Osteoblast (primary cell): ENCODE measurements at places on chromosomes 7 and 10. TPM values are rescaled to one million over a fixed set of nuclear protein-coding genes. Genes with fewer than 3 reads are reported as not detected.

- no peak for DNase-seq
Measured at GRCh38 chr7:12889391-12889790, 202.0 kb downstream of the ARL4A start.

GRCh38 chr10:103618575-103619423, 125.3 kb downstream of the NEURL1 start:
- peak; percentile 96 for DNase-seq

The NME8 gene
- total RNA-seq: not detected in 2 replicates

The ANKRD61 gene
- total RNA-seq: not detected in 2 replicates

DNA sequence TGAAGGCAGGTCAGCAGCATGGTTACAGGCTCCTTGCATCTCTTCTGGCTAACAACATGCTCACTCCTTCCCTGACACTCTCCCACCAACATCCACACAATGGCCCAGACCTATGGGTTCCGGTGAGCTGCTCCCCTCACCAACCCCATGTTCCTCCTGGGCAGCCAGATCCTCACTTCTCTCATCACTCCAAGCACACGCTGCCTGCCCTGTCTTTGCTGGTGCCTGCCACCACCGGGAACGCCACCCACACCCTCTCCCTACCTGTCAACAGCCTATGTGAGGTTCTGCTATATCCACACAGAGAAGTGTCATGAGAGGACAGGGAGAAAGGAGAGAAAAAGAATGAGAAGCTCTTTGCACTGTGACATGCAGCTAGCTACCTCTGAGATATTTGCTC, 14.6 kb downstream of the PARP12 start:
- DNase-seq: no peak

GRCh38 chr7:145151676-145152075, 315.8 kb upstream of the TPK1 start:
- no peak for DNase-seq

The CLCN1 gene
- total RNA-seq: under 0.01 TPM in 2 replicates

- DNase-seq: peak; percentile 83
Measured at GRCh38 chr10:48439581-48440041, 133.1 kb downstream of the MAPK8 start.

The ANKRD22 gene
- total RNA-seq: under 0.01 TPM in 2 replicates

- no peak for DNase-seq
Measured at GRCh38 chr7:155710031-155710430, 65.6 kb downstream of the RBM33 start.

DNA sequence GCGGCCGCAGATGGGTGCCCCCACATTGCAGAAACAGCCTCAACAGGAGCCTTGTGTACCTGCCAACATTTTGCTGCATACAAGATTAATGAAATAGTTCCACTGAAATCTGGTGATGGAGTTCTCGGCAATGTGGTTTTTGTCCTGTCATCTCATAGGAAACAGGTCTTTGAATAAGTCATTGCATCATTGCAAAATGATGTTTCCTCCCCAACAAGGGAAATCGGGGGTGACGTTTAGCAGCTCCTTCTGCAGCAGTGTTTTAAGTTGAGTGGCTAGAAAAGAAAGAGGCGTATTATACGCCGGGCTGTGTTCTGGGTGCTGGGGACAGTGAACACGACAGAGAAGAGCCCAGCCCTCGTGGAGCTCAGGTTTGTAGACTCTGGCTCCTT, 177.0 kb downstream of the PRKAG2 start:
- DNase-seq: peak; percentile 53

The FAM25C gene
- total RNA-seq: not detected in 2 replicates

DNA sequence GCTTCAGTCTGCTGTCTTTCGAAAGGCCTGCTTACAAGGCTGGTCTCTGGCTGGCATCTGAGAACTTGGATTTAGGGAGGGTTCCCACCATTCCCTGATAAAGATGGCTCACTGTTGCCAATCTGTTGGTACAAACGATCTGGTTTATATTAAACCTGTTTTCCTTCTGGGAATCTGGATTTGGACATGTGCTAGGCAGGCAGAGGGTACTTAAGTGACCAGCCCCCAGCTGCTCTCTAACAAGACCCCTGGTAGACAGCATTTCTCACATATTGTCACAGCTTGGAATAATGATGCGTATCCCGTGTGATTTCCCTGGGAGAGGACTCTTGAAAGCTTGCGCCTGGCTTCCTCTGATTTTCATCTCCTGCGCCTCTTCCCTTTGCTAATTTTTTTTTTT, 21.6 kb downstream of the YWHAG start:
- no peak for DNase-seq

The BPGM gene
- total RNA-seq: 43.6 and 64.8 TPM in 2 replicates

DNA sequence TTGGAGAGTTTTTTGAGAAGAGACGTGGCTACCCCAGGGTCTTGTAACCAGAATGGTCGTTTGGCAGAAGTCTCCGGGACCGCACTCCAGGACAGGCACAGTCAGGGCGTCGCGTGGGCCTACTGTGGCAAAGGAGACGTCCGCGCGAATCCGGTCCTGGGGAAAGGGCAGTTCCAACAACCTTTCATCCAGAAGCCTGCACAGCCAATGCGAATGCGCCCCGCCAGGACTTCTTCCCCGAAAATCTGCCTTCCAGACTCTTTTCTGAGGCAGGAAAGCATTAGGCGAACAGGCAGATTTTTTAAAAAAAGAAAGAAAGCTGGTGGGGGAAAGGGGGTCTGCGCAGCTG, 2.0 kb downstream of the HPSE2 start:
- peak; percentile 52 for DNase-seq

DNA sequence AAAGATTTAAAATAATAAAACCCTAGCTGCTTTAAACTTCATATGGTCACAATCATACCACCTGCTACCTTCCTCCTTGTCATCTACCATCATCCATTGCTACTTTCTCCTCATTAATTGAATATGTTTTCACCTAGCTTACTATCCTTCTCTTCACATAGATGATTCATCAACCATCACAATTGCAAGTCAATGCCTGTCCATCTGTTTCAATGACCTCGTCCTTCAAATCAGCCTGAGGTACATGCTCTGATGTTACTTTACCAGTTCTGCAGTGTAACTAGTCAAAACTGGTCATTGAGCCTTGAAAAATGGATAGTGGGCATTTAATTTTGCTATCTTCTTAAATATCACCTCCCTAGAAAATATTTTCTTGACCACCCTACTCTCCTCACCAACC, 164.7 kb downstream of the SEMA3E start:
- no peak for DNase-seq

GRCh38 chr7:96005271-96005670, 232.9 kb downstream of the DYNC1I1 start:
- no peak for DNase-seq

The CALD1 gene
- 1,075 and 1,123 TPM in 2 replicates for total RNA-seq

The NUTM2B gene
- total RNA-seq: 0.72 and 0.88 TPM in 2 replicates

DNA sequence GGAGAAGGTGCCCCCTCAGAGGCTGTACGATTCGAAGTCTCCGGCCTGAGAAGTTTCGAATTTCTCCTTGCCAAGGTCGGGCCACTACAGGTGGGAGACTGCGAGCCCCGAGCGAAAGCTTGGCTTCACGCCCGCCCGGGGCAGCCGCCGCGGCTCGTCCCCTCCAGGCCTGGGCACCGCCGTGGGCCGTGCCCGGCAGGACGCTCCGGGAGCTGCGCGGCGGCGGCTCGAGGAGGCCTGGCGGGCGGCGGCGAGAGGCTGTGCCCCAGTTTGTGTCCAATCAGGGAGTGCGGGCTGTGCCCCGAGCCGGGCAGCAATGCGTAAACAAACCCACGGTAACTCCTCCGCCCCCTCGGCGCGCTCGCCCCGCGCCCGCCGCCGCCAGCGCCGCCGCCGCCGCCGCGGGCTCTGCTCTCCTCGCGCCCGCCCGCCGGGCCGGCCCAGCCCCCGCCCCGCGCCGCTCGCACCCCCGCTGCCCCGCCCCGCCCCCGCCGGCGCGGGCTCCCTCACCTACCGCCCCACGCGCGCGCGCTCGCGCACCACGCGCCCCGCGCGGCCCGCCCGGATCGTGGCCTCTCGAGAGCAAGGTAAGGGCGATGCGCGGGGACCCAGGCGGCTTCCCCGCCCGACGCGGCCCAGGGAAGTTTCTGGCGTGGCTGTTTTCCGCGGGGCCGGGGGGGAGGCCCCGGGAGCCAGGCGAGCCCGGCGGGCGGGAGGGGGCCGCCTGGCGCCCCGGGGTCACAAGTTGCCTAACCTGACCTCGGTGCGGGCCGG, 57.8 kb upstream of the PCGF5 start:
- peak; percentile 95 for DNase-seq

- DNase-seq: peak; percentile 59
Measured at GRCh38 chr7:106485031-106485551, 175.9 kb downstream of the CCDC71L start.

- peak; percentile 49 for DNase-seq
Measured at GRCh38 chr7:130942211-130942964, 208.4 kb upstream of the KLF14 start.

The PRTFDC1 gene
- 5.1 and 5.3 TPM in 2 replicates for total RNA-seq
